ENCODE measurements at places on chromosomes 6 and 20.
A peak's percentile ranks its signal among the peaks of the same experiment; 100 is the strongest.

DNA sequence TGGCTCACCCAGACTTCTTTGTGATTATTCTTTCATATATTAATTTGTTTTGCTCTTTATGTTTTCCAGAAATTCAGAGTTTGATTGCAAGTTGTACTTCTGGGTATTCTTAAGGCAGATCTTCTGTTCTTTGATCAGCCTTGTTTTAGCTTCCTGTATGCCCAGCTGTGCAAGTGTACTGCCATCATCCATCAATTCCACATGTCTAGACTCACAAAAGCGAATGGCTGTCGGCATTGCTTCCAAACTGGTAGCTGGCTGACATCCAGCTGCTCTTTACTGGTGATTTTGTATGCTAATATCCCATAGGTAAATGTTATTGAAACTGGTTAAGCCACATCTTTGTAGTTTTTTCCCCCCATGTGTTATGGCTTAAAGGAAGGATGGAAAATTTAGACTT is 1084.8 kb upstream of the CITED2 start:
- DNase-seq = no peak

- no peak for DNase-seq
These were observed 28.0 kb upstream of the CEP85L start for GRCh38 chr6:118679327-118679901.

- DNase-seq = no peak
These were observed 16.8 kb downstream of the IL22RA2 start for GRCh38 chr6:137156650-137157049.

GRCh38 chr6:21134356-21134755 is 459.2 kb upstream of the SOX4 start:
- no peak for DNase-seq

- no peak for DNase-seq
These were observed 3.1 kb downstream of the MSH5 start for GRCh38 chr6:31742894-31743293.

DNA sequence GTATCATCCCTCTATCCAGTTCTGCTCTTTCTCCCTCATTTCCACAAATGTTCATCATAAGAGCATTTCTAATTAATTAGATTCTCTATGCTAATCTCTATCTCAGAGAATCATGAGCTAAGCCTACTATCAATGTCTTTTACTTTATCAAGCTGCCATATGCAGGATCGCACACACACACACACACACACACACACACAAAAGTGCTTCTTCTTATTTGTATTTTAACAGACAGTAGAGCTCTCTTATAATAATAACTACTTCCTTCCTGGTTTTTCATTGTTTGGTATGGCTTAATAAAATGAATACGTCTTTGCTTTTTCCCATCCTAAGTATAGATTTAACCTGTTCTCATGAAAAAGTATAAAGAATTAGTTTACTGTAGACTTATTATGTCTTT is 170.2 kb downstream of the HAO1 start:
- DNase-seq = no peak

DNA sequence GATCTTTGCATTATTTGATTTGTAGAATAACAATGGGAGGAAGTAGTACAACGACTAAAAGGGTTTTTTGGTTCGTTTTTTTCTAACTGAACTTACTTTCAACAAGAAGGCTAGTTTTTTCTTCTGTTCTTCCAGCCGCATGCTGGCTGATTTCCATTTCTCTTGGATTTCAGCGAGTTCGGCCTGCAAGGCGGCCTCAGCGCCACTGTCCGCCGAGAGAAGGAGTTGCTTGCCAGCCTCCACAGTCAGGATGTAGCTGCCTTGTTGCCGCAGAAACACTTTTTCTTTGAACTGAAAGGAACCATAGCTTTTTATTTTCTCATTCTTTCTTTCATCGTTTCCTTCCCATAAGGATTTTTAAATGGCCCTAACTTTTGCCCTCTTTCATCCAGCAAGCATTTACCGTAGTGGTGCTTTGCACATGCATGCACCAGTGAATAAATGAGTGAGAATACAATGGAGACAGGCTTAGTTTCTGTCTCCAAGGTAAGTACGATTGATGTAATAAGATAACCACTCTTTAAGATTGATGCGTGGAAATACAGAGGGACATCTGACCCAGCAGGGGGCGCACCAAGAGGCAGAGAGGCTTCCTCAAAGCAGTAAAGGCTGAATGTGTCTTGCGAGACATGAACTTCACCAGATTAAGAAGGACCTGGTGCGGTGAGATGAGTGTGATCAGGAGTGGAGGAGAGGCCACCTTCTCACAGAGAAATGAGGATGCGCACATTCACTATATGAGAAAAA is 398.8 kb downstream of the ESR1 start:
- no peak for DNase-seq

GRCh38 chr20:58722877-58723627 is 30.5 kb downstream of the NPEPL1 start:
- DNase-seq = no peak

GRCh38 chr6:154408891-154409500 is 52.4 kb upstream of the IPCEF1 start:
- DNase-seq = no peak

DNA sequence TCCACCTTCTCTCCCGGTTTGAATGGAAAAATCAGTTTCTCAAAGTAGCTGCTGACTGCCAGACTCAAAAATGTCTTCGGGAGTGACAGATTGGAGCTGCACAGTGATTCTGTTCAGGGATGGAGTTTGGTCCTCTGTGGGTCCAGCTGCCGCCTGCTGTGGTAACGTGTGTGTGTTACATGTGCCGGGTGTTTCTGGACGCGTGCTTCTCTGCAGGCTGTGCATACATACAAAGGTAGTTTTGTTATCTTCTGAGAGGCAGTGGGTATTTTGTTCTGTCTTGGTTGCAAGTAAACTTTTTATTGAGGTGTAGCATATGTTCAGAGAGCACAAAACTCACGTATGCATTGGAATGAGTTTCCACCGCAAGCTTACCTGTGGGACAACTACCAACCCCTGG is 41.3 kb upstream of the NAA20 start:
- DNase-seq = no peak

DNA sequence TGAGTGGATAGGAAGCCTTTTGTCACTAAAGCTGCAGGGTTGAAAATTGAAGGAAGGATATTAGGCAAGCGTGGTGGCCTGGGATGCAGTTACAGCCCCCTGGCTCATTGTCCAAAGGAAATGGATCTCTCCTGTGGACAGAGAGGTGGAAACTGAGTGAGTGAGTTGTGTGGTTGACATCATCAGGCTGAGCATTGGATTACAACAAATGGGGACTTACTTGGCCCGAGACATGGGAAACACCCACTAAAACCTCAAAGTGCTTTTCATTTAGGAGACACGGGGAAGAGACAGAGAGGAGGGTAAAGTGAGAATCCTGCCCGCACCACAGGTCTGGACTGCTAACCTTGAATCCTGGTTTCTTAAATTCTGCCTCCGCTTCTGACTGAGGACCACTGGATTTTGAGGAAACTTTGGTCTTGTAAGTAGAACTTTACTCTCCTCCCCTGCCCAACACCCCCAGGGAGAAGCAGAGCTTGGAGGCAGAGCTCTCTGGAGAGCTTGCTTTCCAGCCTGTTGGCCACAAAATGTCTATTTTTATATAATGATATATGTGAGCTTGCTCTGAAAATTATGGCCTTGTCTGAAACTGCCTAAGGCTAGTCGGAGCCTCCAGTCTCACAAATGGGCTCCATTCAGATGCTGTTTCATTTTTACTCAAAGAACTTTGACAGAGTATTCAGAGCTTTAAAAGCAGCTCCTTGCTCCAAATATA is at the start of gene PKIG:
PKIG (plus strand) TSS at position 269 of the 715 bp plus-strand sequence. CDS start 31,978 bp downstream, outside the sequence.
- DNase-seq = peak; percentile 63

DNA sequence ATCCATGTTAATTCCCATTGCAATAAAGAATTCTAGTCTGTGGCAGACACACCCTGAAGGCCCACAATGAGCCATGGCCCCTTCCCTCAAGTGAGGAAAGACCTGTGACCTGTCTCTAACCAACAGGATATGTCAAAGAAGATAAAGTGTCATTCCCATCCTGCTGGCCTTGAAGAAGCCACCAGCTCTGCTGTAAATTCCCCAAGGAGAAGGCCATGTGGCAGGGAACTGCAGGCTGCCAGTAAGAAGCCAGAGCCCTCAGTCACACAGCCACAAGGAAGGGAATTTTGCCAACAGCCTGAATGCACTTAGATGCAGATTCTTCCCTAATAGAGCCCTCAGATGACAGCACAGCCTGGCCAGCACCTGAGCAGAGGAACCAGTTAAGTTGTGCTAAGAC is 24.8 kb downstream of the VIP start:
- DNase-seq = no peak

GRCh38 chr6:167811442-167812087 is 15.1 kb upstream of the AFDN start:
- DNase-seq = no peak

- DNase-seq = no peak
These were observed 90.0 kb downstream of the RAMACL start for GRCh38 chr6:166496460-166496859.

- DNase-seq = peak; percentile 35
These were observed 63.2 kb upstream of the TIAM2 start for GRCh38 chr6:154931711-154932424.
